ENCODE measurements at places on chromosomes 4 and X.

DNA sequence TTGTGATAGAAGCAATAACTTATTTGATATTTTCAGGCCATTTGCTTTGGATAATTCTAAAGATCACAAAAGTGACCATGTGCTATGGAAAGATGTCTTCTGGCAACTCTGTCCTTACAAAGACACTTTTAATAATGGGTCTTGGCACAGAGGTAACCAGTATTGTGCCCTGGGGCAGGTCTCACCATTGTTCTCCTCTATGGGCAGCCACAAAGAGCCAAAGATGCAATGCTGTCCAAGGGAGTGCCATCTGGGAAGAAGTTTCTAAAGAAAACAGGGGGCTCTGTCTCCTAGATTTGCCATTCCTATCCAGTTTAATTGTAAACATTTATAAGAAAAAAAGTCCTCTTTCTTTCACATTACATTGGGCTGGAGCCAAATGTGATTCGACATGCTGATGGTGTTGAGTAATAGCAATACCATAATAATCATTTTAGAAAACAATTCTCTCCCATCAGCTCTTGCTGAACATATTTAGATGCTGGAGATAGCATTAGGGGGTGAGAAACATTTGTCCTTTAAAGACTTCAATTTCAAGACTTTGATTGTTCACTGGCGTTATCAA is 179.9 kb downstream of the KIT start:
- DNase-seq = no peak

DNA sequence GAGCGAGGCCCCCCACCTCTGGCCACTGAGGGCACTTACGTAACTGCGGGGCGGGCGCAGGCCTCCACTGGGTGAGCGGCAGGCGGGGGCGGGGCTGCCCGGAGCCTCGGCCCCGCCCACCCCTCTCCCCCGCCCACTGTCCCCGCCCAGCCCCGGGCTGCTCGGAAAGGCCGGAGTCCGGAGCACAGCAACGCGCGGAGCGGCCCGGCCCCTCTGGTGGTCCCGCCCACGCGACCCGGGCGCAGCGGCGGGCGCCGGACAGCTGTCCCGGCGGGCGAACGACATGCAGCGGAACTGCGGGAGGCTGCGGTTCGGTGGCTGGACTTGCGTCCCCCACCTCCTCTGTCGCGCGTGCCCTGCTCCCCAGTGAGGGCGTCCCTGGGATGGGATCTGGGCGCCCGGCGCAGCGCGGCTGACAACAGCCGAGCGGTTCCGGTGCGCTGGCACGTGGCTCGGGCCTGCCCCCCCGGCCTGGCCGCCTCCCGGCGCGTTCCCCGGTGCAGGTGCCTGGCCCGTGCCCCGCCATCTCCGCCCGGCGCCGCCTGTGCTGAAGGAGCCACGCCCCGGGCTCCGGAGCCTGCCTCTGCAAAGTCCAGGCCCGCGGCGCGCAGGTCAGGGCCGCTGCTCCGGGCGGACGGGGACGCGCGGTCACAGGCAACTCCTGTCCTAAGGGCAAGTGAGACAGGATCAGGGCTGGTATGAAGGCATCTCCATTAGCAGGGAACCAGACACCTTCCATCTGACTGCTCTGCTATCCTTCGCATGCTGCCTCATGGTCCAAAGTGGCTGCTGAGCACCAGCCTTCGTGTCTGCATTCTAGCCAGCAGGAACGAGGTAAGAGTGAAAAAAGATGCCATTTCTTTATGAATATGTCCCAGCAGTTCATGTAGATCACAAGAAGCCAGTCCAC is 21.8 kb upstream of the JAKMIP1 start:
- DNase-seq = no peak

DNA sequence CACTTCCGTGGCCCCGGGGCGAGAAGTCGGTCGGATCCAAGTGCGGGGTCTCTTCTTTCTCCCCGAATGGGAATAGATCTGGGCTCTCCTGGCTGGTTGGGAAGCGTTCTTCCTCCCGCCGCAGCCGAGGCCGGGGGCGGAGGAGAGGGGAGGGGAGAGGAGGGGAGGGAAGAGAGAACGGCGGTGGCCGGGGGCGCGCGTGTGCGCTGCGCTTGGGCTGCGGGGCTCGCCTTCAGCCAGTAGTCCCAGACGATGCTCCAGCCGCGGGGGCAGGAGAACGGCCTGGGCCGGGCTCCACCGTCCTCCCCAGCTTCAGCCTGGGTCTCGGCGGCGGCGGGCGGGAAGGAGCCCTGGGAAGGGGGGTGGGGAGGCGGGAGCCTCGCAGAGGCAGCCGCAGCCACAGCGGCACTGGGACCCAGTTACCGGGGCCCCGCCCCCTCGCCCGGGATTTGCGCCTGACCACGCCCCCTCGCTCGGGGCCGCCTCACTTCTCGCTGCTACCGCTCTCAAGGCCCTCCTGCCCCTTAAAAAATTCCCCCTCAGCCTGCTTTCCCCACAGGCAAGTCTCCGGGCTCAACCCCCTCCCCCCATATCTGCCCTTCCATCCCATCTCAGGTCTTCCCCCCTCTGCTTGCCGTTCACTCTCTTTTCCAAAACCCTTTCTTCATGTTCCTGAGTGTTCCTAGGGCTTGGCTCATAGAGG is at the start of gene FGD1:
FGD1 (minus strand) TSS at position 421 of the 703 bp plus-strand sequence. CDS start 802 bp downstream, outside the sequence.
- peak; percentile 7 for DNase-seq

GRCh38 chr4:163744861-163745260 is 250.4 kb downstream of the TMA16 start:
- no peak for DNase-seq

GRCh38 chr4:120432301-120432860 is 365.7 kb upstream of the MAD2L1 start:
- DNase-seq = no peak

DNA sequence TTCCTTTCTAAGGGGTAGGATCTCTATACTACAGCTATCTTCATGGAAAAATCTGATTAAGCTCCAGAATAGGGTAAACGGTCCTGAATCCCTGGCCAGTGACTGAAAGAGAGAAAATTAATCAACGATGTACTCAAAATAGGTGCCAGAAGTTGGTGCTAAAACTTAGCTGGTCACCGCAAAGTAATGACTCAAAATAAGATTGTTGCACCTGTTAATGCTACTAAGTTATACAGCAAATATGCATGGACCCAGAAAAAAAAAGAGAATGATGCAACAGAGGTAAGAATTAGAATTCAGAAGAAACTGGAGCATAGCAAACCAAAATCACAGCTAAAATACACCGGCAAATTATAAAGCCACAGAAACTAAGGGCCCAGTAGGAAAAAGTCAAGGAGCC is 239.7 kb upstream of the FAM241A start:
- DNase-seq = no peak

- DNase-seq = no peak
Measured at GRCh38 chr4:95165926-95166524, 382.7 kb downstream of the UNC5C start.

- DNase-seq = no peak
Measured at GRCh38 chrX:39903937-39904336, 193.8 kb downstream of the BCOR start.

DNA sequence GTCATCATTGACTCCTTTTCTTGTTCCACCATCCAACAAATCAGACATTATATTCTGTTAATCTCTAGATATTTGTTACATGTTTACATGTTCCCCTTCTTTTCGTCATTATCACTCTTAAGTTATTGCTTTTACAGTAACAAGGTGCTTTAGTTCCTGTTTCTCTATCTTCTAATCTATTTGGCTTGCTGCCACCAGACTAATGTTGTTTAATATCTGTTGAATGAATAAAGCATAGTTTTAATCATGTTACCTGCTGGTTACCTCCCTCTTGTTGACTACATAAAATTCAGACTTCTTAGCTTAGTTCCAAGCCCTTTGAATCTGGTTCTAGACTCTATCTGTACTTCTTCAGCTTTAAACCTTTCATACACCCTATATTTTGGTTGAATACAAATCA is 129.8 kb upstream of the TRIM2 start:
- no peak for DNase-seq

DNA sequence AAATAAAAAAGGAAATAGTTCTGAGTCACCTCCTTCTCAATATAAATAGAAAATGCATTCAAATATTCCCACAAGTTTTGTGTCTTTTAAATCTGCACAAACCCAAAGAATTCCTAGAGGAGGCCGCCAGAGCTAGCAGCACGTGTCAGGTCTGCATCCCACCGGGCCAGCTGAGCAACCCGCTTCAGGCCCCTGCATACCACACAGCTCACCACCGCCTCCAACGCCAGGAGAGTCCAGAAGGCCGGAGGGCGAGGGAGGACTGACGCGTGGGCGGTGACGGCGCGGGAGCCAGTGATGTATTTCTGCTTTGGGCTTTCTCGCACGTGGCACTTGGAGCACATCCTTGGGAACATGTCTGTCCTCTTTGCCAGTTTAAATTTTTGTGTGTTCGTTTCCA is 61.9 kb upstream of the CLDN34 start:
- DNase-seq = no peak

DNA sequence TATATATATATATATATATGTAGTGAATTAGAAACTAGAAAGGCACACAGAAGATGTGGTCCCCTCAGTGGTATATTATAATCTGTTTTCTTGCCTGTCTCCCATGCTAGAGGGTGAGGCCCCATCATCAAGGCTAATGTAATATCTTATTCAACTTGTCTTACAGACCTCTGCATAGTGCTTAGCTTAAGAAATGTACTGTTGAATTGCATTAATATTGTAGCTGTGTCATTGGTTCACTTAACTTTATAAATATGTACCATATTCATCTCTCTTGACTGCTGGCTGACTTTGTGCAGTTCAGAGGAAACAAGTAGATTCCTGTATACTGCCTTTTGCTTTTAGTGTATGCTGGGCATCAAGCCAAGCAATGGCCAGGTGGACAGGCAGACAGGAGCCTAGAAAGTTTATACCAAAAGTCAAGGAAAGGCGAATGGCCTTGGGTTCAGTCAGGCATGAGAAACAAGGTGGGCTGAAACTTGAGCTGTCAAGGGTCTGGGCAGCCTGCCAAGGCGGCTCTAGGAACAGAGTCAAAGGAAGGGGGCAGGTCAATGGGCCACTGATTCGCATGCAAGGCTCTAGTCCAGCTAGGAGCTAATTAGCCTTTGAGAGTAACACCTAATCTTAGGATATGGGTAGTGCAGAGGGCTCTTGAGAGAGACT is 78.8 kb upstream of the LEF1 start:
- DNase-seq = no peak

DNA sequence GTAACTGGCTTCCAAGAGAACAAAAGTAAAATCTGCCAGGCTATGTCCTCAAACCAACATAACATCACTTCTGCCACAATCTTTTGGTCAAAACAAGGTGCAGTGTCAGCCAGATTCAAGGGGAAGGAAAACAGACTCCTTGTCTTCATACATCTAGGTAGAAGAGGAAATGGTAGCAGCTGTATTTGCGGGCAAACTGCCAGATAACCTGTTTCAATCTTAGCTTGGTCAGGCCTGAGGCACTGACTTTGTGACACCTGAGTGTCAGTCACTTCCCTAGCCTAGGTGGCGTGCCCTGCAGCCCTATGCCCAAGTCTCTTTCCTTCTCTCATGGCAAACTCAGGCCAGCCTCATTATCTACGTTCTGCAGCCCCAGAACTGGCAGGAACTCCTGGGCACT is 146.2 kb upstream of the JADE1 start:
- no peak for DNase-seq

DNA sequence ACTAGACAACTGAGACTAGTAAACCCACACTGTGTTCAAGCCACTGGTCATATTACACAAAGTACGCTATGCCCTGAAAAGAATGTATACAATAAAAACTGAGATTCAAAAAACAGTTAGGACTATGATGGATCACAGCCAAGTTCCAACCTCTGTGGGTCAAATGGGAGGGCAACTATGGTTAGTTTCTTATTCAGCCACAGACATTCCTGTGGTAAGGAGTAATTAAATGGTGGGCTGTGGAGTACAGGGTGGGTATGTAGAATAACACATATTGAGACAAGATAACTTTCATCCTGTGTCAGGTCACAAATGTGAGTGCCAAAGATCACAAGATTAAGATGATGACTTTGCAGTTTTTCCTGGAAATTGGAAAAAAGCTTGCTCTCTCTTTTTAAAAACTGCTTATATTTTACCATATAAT is 167.2 kb downstream of the NPNT start:
- no peak for DNase-seq

DNA sequence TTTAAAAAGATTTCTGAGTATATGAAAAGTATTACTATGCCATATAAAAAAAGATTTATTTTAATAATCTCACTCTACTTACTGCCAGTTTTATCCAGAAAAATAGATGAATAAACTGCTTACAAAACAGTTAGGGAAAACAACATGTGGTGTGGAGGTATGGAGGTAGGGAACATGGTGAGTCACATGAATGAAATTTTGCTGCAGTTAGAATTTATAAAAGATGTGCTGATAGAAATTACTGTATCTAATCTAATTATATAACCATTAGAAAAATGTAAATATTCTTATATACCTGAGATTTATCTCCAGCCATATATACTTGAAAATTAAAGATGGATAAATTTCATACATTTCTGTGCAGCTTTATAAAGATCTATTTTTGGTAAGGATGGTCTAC is 184.0 kb upstream of the ANK2 start:
- no peak for DNase-seq

GRCh38 chr4:3461515-3462291 is 1.4 kb upstream of the DOK7 start:
- no peak for DNase-seq

GRCh38 chrX:31808357-31808756 is 736.5 kb upstream of the FTHL17 start:
- DNase-seq = no peak

- no peak for DNase-seq
Measured at GRCh38 chrX:78327370-78328086, at the start of gene CYSLTR1. Gene CYSLTR1 (minus strand): TSS chrX:78327611. CDS start chrX:78273746, 53,865 bp downstream.

DNA sequence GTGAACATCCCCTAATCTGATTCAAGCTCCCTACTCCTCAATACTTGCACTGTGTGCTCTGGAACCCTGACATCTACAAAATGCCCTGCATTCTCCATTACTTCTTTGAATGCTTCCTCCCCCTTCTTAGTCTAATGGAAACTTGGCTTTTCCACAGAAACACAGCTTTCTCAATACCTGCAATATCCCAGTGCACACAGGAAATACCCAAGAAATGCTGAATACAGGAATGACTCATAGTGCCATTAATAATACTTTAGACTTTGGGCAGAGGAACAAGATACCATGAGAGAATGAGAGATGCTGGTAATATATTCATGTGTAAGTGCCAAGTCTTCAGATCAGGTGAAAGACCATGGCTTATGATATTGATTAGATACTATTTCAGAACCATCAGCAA is 5.6 kb downstream of the QRFPR start:
- no peak for DNase-seq

GRCh38 chr4:26047795-26048194 is 133.8 kb downstream of the SMIM20 start:
- DNase-seq = no peak

GRCh38 chr4:170030121-170030520 is 3.9 kb upstream of the MFAP3L start:
- DNase-seq = no peak

- DNase-seq = no peak
Measured at GRCh38 chr4:184252136-184253071, 34.7 kb upstream of the ENPP6 start.

DNA sequence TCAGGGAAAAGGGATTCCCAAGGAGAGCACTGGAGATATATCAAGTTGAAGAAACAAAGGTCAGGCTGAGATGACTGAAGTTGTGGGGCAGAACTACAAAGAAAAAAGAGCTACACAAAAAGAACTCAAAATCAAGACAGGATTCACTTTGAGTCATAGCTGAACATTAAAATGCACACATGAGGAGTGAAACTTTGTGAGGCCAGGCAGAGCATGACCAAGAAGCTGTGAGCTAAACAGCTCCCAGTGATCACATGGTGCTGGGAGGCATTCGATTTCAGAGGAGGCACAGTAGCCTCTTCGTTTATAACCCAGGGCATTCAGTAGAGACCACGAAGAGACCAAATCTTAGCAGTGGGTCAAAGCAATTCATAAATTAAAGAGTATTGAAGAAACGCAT is 145.3 kb downstream of the ATRX start:
- no peak for DNase-seq
